Activated CD4-positive, alpha-beta T cell treated with anti-CD3 and anti-CD28 coated beads for 1 hour (primary cell): ENCODE measurements at places on chromosomes 3 and 15.

DNA sequence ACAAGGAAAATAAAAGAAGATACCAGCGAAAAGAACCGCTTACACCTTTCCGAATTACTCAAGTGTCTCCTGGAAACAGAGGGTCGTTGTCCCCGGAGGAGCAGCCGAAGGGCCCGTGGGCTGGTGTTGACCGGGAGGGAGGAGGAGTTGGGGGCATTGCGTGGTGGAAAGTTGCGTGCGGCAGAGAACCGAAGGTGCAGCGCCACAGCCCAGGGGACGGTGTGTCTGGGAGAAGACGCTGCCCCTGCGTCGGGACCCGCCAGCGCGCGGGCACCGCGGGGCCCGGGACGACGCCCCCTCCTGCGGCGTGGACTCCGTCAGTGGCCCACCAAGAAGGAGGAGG, 325 bp downstream of the ALCAM start:
- DNase-seq: peak; percentile 18

GRCh38 chr3:106631373-106632108, 745.7 kb upstream of the CCDC54 start:
- no peak for DNase-seq

- DNase-seq: no peak
Observed at GRCh38 chr3:174153871-174154270, 705.3 kb upstream of the NAALADL2 start.

DNA sequence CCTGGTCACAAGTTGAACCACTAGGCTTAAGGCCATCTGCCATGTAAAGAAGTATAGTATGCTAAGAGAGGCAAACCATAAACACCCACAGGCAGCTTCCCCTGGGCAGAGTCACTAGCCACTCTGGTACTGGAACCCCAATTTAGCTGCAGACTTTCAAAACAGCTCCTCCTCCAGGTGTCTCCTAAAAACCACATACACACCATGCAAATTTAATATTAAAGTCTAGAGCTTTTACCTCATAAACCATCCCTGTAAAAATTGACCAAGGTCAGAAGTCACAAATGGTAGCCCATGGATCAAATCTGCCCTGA, 99.1 kb upstream of the STT3B start:
- DNase-seq: no peak

DNA sequence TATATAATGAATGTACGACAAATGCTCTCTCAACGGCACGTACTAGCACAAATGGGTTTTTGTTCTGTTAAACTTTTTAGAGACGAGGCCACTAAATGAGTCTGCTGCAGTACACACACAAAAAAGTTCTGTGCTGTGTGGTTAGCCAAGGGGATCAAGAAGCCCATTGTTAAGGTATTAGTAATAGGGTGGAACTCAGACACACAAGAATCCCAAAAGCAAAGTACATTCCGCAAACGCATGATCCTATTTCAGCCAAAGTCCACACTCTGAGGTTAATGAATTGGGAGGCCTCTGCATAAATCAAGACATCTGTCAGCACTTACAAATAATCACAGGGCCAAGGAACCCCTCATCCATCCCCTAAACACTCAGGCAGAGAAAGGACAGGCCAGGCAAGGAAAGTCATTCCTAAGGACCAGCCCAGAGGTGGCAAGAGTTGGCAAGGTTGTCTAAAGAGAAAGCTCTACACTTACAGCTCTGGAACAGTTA, 12.1 kb downstream of the OSBPL10 start:
- DNase-seq: no peak

DNA sequence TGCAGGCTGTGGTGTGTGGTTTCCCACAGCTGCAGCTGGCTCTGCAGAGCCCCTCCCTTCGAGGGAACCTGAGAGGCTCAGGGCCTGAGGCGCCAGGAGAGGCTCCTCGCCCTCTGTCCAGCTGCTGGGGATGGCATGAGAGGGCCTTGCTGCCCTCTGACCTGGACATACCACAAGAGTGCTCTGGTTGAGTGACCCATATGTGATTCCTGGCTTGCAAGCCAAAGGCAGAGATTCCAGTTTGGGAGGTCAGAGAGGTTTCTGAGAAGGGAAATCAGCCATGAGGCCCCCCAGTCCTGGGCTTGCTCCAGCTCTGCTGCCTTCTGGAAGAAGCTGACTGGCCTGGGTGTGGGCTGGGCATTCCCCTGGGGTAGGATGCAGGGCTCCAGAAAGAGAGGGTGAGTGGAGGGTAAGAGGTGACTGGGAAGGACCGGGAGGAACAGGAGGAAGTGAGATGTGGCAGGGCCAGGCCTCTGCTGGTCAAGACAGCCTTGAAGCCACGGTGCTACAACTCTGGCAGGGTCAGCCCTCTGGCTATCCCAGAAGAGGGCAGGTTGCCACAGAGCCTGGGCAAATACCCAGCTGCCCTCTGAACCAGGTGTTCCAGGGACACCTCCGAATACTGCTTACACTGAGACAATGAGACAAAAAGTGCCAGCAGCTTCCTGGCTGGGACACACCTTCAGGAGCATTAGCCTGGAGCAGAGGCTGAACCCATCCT, 16.0 kb upstream of the SRP14 start:
- no peak for DNase-seq

DNA sequence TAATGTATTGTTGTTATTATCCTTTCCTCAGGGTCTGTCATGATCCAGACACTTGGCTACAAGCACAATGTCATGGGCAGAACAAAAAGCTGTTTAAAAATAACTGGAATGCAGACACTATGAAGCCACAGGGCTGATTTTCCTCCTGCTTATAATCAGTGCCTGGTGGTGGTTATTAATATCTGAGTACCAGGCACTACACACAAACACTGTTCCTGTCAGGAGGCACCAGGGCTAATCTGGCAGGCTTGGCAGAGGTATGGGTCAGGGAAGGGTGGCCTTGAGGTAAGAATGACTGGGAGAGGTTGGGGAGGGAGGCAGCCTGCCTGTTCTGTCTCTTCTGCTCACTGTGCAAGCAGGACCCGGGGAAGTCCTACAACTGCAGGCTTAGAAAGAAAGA, 67.2 kb downstream of the WDR76 start:
- no peak for DNase-seq

GRCh38 chr3:47315069-47315647, 32.4 kb downstream of the KLHL18 start:
- DNase-seq: no peak

GRCh38 chr3:184227481-184227935, 1.9 kb upstream of the VWA5B2 start:
- peak; percentile 35 for DNase-seq

- DNase-seq: no peak
Observed at GRCh38 chr15:38283010-38283409, 30.4 kb downstream of the SPRED1 start.

- no peak for DNase-seq
Observed at GRCh38 chr3:146161663-146162002, 649 bp upstream of the PLOD2 start.

DNA sequence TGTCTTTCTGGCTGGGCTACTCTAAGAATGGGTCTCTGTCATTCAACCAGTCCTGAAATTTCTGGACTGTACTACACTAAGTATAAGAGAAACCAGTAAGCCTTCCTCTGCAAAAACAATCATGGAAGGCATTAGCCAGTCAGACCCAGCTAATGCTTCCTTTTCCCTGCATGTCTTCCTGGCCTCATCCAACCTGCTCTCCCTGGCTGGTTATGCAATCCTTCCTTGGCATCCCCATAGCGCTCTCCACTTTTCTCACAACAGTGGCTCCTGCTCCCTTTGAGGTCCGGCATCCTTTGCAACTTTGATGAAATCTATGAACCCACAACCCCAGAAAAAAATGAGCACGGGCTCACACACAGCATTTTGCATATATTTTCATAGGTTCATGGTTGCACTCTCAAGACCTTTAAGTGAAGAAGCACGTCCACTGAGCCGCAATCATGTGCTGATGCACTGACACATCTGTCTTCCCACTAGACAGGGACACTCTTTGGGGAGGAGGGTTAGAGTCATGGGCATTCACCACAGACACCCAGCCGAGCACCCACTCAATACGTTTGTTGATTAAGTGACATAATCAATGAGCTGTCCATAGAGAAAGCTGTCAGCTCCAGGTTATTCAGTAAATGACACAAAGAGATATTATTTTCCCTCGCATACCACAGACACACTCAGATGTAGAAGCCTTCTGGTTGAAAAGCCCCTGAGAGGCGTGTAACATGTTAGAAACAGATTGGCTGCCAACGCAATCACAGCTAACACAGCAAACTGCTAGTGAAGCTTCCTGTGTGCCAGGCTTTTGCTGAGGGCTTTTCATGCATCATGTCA, 66.7 kb downstream of the PLD1 start:
- DNase-seq: no peak

DNA sequence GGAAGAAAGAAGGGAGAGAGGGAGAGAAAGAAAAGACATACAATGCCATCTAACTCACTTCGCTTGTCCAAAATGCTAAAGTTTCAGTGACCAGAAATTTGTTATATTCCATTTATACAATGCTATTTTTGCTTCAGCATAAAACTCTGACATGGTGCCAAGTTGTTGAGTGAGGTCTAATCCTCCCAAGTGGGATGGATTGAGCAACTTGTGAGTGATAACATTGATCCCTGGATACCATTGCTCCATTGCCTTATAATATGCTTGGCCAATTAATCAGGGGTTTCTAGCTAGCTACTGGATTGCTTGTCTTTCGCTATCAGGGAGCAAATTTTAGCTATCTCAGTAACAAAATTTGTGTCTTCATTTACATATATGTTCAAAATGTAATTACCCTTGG, 615.6 kb upstream of the DPPA4 start:
- no peak for DNase-seq

- no peak for DNase-seq
Observed at GRCh38 chr3:127135241-127136023, 57.5 kb upstream of the PRR23E start.

GRCh38 chr15:78909791-78910228, 35.0 kb downstream of the CTSH start:
- no peak for DNase-seq

- DNase-seq: no peak
Observed at GRCh38 chr15:66298803-66299251, 5.5 kb downstream of the DIS3L start.

GRCh38 chr15:83835479-83835878, 181.6 kb downstream of the ADAMTSL3 start:
- no peak for DNase-seq

- DNase-seq: no peak
Observed at GRCh38 chr15:66760097-66760967, 58.3 kb downstream of the SMAD6 start.

- no peak for DNase-seq
Observed at GRCh38 chr3:15204005-15204404, 2.0 kb upstream of the CAPN7 start.

DNA sequence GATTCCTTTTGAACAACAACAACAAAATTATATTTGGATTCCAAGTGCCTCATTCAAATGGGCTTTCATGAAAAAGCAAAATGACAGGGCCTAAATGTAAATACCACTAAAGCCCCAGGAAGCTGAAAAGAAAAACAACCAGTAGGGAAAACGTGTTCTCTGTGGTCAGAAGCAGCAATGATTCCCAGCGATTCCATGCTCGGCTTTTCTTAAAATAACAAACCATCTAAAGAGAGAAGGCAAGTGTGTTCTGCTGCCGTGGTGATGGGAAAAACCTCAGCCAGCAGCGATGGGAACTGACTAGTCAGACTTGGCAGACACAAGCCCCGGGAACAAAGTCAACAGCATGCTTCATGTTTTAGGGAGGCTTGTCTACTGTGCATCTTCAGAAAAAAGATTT, 153.6 kb downstream of the TNIK start:
- DNase-seq: no peak

DNA sequence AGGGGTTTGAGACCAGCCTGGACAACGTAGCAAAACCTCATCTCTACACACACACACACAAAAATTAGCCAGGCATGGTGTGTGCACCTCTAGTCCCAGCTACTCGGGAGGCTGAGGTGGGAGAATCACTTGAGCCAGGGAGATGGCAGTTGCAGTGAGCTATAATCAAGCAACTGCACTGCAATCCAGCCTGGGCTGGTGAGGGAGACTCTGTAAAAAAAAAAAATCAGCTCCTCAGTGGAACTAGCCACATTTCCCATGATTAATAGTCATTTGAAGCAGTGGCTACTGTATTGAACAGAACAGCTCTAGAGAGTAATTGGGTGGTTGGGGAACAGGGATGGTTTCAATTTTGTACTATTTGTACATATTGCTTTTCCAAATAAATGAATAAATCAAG, 11.5 kb upstream of the FBXO40 start:
- DNase-seq: no peak

DNA sequence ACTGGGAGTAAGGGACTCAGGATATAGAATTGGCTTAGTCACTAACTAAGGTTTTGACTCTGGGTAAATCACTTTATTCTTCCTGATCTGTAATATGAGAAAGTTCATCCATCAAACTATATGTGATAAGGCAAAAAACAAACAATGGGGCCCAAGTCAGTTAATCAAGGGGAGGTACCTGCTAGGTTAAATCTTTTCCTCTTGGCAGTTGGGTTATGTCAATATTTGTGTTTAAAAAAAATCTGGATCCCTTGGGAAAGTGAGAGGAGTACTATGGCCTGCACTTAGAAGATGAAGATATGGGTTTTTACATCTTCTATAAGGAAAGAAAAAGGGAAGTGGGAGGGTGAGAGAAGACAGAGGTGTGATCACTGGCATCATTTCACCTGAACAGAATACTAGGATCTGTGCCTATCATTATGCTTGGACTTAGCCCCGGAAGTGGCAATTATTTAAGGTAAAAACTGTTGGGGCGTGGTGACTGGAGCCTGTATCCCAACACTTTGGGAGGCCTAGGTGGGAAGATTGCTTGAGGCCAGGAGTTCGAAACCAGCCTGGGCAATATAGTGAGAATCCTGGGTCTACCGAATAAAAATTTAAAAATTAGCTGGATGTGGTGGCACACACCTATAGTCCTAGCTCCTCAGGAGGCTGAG, 2.8 kb upstream of the SLC28A2 start:
- DNase-seq: no peak

GRCh38 chr3:190320594-190321362, 1.5 kb downstream of the CLDN1 start:
- no peak for DNase-seq

GRCh38 chr3:101878589-101878988, 29.3 kb downstream of the NFKBIZ start:
- no peak for DNase-seq

- no peak for DNase-seq
Observed at GRCh38 chr3:33665294-33665693, 52.8 kb downstream of the CLASP2 start.

GRCh38 chr15:39193611-39194010, 387.3 kb upstream of the THBS1 start:
- DNase-seq: no peak

- DNase-seq: no peak
Observed at GRCh38 chr3:186440891-186441290, 78.9 kb upstream of the DGKG start.

DNA sequence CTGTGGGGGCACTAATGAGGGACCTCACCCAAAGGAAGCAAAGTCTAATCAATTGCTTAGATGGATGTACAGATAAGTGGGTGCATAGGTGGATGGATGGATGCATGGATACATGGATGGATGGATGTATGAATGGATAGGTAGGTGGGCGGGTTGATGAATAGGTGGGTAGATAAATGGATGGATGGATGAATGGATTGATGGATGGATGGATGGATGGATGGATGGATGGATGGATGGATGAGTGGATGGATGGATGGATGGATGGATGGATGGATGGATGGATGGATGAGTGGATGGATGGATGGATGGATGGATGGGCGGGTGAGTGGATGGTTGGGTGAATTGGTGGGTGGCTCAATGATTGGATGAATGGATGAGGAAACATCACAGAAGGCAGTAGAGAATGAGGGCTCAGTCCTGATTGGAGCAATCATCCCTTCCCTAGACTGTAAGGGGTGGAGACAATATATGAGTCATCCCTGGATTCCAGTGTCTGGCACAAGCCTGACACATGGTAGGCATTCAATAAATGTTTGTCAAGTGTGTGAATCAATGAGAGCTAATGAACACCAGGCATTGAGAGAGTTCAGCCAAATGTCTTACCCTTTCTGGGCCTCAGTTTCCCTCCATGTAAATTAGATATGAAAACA, 40.4 kb upstream of the PXYLP1 start:
- DNase-seq: no peak
